ENCODE measurements at places on chromosomes 2 and 18. TPM values are rescaled to one million over a fixed set of nuclear protein-coding genes. Genes with fewer than 3 reads are reported as not detected.

DNA sequence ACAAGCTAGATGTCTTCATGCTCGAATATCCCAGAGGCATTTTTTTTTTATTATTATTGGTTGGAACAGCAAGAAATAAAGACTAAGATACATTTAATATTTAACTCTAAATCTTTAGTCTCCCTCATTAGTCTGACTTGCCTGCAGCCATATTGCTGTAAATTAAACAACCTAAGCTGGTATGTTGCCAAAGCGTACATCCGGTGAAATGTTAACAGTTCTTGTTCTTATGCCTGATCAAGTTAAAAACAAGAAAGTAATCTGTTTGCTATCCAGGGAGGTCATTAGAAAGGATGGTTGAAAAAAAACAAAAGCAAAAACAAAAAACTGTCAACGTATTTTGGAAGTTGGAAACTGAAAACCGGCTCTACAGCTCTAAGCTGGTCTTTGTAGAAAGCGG, 125.9 kb upstream of the NABP1 start:
- no peak for DNase-seq

- DNase-seq = no peak
Observed at GRCh38 chr2:197182668-197183067, 127.9 kb downstream of the ANKRD44 start.

DNA sequence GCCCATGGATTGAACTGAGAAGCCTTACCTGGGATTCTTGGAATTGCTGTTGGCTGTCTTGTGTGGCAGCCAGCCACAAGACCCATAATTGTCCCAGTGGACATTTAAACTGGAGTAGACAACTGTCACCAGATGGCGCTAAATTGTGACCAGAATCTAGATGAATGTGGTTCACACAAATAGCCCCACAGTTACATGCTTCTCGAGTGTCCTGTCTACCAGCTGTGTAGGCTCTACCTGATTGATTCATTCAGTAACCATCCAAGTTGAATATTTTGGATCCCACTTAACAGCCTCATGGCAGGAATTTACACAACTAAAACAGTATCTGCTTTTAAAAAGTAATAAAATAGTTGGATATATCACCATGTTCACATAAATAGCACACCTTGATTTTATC, 73.2 kb downstream of the MAP4K4 start:
- peak; percentile 36 for DNase-seq

ACMSD gene
- polyA plus RNA-seq = not detected

DTNA gene
- polyA plus RNA-seq = 0.12 TPM

GRCh38 chr18:48994044-48994651, 43.4 kb upstream of the SMAD7 start:
- DNase-seq = no peak

Data from A549 (cell line).